Ureter (tissue), 1 donor: ENCODE measurements at places on chromosomes 2 and 18.

DNA sequence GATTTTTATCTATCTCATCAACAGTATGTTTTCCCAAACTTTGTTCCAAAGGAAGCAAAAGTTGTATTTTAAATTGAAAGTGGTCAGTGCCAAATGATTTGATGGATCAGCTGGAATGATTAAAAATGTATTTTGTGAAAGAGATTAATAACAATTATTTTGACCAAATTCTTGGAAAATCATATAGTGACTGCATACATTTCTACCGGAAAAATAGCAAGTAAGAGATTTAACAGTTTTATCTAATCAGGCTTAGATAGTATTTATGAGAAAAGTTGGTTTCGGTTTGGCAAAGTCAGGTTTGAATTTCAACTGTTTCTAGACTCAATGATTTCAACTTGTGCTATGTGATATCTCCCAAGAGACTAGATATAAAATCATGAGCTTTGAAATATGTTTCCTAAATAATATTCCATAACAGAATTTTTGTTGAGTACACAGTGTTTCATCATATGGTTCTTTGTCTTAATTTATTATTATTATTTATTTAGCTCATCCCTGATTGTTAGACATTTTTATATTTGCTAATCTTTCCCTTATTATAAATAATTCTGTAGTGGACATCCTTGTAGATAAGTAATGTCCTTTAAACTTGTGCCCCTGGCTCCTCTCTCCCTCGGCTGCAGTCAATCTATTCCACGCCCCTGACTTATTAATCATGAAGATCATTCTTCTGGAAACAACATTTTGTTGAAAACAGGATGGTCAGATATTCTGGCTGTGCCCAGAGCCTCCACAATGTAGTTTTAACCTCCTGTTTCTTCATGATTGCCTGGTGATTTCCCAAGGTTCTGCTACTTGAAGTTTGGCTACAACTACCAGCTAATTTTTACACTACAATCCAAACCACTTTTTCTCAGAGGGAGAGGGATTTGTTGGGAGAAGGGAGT is 520.7 kb upstream of the TCF4 start:
- DNase-seq, result no peak

DNA sequence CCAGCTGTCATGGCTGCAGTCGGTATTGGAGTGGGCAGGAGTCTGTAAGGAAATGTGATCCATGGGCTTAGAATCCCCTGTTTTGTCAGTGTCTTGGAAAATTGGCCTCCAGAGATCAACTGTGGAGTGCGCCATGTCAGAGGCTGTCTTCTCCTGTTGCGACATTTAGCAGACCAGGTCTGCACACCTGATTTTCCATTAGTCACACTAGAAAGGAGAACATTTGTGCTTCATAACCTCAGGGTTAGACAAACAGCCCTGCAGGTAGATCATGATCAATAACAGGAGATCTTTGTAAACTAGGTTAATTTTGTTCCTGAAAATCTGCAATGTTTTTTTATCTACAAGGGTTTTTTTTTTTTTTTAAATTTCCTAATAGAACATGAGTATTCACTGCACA is 28.0 kb downstream of the LDLRAD4 start:
- peak; percentile 27 for DNase-seq

DNA sequence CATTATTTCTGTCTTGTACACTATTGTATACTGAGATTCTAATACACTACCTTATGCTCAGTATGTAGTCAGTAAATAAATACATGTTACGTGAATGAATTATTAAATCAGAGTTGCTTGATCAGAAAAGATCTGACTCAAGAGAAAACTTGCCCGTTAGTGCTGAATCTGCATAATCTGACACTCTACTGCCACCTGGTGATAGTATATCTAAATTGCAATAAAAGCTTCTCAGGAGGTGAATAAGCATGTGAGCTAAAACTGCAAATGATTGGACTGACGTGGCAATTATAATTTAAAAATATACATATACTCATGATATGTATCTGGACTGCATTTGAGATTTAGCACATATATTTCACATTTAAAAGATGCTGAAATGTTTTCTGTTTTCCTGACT is 70.4 kb downstream of the KIAA1328 start:
- no peak for DNase-seq

DNA sequence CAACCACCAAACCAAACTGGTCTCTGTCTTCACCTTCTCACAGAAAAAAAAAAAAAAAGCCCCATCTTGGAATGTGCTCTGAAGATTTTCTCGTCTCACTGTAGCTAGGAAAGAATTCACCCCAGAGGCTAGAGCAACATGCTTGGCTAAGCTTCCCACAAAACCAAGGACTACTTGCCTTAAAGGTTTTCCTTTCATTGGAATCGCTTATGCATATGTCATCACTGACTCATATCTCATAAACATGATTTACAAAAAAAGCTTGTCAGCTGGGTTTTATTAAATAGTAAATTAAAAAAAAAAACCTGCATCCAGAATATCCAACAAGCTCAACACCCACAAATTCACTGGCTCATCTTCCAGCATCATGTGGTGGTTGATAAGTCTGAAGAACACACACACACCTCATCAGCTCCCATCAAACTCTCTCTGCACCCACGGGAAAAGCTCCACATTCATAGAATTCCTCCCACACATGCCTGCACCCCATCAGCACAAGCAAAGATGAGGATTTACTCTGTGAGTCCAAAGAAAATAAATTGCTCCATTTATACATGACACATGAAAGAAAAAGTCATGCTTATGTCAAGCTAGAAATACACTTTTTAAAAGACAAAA is 182.0 kb upstream of the TRIB2 start:
- no peak for DNase-seq

- DNase-seq, result no peak
Observed at GRCh38 chr2:217399291-217399690, 539.4 kb upstream of the TNP1 start.

DNA sequence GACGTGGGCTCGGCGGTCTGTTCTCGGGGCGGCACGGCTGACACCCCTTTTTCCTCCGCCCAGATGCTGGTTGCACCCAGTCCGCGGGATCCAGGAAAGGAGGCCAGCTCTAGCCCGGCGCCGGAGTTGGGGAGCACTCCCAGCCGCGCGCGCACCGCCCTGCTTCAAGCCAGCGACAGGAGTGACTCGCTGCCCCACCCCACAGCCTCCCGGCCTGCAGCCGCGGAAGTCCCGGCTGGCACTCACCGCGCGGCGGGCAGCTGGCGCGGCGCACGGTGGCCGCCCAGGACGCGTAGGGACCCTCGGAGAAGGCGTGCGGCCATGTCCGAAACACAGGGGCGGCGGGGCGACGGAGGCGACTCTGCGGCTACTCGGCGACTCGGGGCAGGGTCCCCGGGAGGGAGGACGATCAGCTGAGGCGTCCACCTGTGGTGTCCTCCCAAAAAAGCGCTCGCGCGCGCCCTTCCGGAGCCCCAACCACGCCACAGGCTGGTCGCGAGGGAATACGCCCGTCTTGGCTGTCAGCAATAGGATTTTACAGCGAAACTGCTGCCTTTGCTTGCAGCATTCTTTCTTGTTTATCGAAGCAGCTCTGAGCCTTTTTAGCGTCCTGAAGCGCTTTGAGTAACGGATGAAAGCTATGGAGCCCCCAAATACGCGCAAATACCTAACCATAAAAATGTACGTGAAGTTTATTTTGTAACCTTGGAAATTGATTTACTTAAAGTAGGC is at the start of gene ACADL:
ACADL (minus strand) TSS at position 507 of the 732 bp plus-strand sequence; CDS start at position 323, 184 bp downstream.
- peak; percentile 72 for DNase-seq

DNA sequence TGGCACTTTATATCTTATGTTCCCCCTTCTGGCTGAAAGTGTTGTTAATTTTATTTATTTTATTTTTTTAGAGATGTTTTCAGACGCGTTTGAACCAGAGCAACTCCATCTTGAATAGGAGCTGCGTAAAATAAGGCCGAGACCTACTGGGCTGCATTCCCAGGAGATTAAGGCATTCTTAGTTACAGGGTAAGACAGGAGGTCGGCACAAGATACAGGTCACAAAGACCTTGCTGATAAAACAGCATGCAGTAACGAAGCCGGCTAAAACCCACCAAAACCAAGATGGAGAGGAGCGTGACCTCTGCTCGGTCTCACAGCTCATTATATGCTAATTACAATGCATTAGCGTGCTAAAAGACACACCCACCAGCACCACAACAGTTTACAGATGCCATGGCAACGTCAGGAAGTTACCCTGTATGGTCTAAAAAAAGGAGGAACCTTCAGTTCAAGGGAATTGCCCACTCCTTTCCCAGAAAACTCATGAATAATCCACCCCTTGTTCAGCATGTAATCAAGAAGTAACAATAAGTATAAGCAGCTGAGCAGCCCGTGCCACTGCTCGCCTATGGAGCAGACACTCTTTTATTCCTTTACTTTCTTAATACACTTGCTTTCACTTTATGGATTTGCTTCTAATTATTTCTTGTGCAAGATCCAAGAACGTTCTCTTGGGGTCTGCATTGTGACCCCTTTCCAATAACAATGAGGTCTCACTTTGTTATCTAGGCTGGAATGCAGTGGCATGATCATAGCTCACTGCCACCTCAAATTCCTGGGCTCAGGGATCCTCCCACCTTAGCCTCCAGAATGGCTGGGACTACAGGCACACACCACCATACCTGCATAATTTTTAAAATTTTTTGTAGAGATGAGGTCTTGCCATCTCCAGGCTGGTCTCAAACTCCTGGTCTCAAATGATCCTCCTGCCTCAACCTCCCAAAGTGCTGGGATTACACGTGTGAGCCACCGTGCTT is 55.9 kb downstream of the CACNB4 start:
- no peak for DNase-seq

DNA sequence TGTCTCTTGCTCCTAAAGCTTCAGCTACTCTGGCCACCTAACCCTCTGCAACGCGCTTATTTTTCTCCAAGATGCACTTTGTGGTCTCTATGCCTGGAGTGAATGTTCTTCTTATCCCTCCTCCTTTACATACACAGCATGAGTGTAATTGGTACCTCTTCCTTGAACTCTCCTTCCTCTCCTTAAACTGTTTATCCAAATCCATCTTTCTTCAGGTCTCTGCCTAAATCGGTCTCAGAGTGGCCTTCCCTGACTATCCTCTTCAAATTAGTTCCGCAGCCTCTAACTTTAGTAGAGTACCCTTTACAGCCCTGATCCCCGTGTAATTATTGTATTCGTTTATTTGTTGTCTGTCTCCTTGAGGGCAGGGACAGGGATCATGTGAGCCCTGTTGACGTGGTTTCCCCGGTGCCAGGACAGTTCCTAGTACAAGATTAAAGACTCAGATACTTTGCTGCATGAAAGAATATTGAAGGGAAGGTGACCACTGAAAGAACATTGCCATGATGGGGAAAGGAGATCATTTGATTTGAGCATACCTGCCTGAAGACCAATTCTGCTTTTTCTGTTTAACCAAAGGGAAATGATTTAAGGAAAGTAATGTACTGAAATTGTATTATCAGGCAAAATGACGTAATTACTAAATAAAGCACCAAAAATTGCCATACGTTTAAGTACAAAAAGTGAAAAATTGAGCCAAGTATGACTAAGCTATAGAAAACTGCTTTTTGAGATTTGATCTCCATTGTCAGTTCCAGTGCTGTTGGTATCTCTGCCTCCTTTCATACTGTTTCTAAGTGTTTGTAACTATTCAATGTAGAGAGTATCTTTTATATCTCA is 1.2 kb downstream of the CNOT9 start:
- no peak for DNase-seq

GRCh38 chr2:13876491-13877037 is 756.0 kb upstream of the LRATD1 start:
- DNase-seq, result no peak

GRCh38 chr2:109065391-109065734 is 63.6 kb upstream of the SH3RF3 start:
- no peak for DNase-seq

GRCh38 chr2:236982693-236983455 is 102.8 kb upstream of the COPS8 start:
- DNase-seq, result no peak

- DNase-seq, result no peak
Observed at GRCh38 chr2:217366266-217366895, 506.5 kb upstream of the TNP1 start.

- no peak for DNase-seq
Observed at GRCh38 chr2:46548103-46548486, 68.7 kb downstream of the TMEM247 start.

DNA sequence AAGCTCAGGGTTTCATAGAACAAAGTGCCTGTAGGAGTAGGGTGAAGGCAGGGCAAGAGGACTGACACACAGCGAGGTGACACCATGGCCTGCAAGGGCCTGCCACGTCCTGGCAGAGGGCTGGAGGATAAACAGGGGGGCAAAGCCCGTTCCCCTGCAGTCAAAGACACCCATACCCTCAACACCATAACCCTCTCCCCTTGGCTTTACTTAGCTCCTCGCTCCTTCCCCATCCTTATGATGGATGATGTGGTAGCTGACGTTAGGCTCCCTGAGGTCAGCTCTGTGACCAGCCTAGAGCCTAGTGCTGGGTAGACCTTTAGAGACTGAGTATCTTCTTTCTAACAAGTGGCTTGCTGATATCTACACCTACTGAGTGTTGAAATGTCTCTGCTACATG is 683.3 kb upstream of the HS6ST1 start:
- DNase-seq, result no peak

GRCh38 chr2:172740856-172741255 is 5.2 kb downstream of the RAPGEF4 start:
- DNase-seq, result no peak

- no peak for DNase-seq
Observed at GRCh38 chr2:61700464-61700863, 153.4 kb downstream of the FAM161A start.

DNA sequence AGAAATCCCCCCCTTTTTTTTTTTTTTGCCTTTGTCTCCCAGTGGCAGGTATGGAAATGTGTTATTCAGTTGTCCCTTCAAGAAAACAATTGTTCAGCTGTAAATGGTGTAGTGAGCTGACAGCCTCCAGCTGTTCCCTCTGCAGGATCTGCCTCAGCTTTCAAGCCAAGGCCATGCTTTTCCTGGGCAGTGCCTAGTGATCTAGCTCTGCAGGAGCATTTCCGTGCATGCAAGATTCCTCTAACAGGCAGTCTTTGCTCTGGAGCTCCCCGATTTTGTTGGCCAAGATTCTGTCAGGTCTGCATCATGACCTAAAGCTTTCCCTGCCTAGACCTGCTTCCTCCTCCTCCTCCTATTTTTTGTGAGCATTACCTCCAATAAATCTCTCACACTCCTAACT is 300.7 kb upstream of the UBE2E3 start:
- DNase-seq, result no peak

DNA sequence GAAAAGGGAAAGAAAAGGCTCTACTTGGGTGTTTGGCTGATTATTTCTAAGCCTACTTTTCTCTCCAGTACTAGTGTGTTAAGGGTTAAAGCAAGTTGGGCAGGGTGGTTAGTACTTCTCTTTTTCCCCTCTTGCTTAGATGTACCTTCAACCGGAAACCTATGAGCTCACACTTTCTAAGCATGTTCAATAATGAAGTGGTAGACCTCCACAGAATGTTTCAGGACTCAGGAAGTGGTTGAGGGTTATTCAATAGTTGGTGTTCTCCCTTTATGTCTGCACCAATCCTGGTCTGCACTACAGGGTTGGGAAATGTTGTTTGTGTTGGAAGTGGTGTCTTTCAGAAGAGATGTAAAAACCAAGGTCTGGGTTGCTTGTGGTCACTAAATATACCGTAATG is 137.1 kb downstream of the ZEB2 start:
- no peak for DNase-seq

- no peak for DNase-seq
Observed at GRCh38 chr2:85414761-85415553, 3.6 kb upstream of the SH2D6 start.
